ENCODE measurements at places on chromosomes 4 and X.

DNA sequence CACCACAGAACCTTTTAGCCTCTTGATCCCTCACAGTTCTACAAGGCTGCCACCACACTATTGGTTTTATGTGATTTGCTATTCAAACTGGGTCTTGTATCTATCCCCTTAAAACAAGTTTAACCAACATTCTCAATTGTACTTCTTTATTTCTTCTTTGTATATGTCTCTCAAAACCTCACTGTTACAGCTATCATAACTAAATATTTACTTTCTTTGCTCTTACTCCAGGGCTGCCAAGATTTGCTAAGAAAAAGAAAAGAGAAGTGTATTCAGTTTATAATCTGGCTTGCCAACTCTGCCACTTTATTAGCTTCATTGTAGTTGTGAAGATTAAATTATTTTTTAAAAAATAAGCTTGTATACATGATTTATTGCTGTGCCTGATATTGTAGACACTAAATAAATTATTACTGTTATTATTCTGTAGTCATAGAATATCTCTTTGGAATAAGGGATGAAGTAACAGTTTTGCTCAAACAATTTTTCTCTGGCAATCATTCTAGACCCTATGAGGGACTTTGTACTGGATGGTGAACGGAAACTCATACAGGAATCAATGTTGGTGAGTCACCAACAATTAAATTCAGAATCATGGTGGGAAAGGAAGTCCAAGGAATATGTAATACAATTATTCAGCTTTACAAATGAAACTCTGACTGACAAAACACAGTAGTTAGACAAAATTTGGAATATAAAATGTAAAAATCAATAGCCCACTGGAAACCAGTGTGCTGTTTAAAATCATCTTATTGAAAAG, 127.1 kb upstream of the DCAF8L1 start:
- no peak for DNase-seq

DNA sequence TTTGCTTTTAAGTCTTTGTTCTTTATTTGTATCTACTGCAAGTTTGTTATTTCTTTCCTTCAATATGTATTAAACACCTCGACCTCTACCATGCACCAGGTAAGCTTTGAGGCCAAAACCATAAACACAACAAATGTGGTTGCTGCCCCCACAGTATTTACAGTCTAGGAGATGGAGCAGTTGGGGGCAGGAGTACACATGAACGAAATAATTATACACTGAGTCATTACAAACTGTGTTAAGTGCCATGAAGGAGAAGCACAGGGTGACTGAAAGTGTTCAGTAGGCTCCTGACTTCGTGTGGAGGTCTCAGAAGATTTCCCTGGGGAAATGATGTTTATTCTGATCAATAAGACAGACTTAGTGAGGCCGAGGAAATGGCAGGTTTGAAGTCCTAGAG, 30.3 kb downstream of the SLC25A43 start:
- DNase-seq: no peak

DNA sequence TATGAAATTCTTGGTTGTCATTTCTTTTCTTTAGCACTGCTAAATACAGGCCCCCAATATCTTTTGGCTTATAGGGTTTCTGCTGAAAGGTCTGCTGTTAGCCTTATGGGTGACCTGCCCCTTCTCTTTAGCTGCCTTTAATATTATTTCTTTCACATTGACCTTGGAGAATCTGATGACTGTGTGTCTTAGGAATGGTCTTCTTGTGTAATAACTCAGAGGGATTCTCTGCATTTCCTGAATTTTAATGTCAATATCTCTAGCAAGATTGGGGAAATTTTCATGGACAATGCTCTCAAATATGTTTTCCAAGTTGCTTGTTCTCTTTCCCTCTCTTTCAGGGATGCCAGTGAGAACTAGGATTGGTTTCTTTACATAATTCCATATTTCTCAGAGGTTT, 292.4 kb downstream of the SLC7A11 start:
- no peak for DNase-seq

- no peak for DNase-seq
These were observed 13.3 kb upstream of the ARHGEF6 start for GRCh38 chrX:136794080-136794479.

DNA sequence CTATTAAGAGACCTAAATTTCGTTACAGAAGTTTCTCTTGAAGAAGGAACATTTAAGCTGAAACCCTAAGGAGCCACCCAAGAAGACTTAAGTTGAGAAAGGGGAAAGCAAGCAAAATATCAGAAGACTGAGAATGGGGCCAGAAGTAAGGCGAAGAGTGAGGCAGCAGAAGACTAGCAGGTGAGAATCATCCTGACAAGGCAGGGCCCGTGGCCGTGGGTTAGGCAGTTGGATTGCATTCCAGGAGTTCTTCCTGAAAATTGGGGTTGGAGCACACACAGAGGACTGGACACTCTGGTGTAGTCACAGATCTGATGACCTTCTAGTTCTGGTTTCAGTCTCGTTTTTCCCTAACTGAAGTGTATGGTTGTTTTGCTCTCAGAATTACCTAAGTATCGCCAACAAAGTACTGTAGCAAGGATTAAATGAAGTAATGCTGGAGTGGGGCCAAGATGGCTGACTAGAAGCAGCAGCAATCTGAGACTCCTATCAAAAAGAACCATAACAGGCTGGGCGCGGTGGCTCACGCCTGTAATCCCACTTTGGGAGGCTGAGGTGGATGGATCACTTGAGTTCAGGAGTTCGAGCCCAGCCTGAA, 94.4 kb upstream of the GUCY1A1 start:
- DNase-seq: no peak

- no peak for DNase-seq
These were observed 39.2 kb downstream of the POLA1 start for GRCh38 chrX:24732766-24733500.

GRCh38 chrX:112424166-112424565, 255.6 kb downstream of the LHFPL1 start:
- DNase-seq: no peak

DNA sequence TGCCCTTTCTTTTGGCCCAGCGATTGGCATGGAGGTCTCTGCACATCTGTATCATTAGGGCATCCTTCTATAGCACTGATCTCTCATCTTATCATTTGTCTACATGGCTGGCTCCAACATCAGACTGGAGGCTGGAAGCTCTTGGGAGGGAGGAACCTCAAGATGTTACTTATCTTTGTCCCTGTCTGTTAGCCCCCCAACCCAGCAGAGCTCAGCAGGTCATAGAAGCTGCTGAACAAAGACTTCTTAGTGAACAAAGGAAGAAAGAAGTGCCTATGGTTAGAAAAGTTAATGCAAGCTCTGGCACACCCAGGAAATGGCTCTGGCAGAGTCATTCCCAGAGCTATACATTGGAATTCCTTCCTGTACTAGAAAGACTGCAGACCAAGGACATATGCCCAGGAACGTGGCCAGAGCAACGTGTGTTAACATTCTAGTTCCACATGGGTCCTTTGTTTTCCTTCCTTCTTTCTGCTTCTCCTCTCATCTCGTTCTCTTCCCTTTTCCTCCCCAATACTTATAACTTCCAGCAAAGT, 74.0 kb downstream of the SEL1L3 start:
- no peak for DNase-seq

DNA sequence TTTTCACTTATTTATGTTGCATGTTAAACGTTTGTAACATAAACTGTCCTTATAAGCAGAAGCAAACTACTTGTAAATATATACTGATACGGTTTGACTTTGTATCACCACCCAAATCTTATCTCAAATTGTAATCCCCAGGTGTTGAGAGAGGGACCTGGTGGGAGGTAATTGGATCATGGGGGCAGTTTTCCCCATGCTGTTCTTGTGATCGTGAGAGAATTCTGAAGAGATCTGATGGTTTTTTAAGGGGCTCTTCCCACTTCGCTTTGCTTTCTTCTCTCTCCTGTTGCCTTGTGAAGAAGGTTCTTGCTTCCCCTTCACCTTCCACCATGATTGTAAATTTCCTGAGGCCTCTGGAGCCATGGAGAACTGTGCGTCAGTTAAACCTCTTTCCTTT, 87.1 kb upstream of the MAPK10 start:
- no peak for DNase-seq

- no peak for DNase-seq
These were observed 40.1 kb downstream of the ARHGEF9 start for GRCh38 chrX:63744850-63745394.

- DNase-seq: no peak
These were observed 249.8 kb upstream of the CPEB2 start for GRCh38 chr4:14752341-14753046.

GRCh38 chr4:1873291-1873690, 2.1 kb downstream of the NSD2 start:
- no peak for DNase-seq

- no peak for DNase-seq
These were observed 64.0 kb upstream of the PGM2 start for GRCh38 chr4:37762294-37762990.

DNA sequence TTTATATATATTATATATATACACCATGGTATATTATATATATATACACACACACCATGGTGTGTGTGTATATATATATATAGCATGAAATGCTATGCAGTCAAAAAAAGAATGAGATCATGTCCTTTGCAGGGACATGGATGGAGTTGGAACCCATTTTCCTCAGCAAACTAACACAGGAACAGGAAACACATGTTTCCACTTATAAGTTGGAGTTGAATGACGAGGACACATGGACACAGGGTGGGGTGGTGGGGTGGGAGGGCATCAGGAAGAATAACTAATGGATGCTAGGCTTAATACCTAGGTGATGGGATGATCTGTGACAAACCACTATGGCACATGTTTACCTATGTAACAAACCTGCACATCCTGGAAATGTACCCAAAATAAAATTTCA, 293.6 kb upstream of the NDST3 start:
- DNase-seq: no peak

DNA sequence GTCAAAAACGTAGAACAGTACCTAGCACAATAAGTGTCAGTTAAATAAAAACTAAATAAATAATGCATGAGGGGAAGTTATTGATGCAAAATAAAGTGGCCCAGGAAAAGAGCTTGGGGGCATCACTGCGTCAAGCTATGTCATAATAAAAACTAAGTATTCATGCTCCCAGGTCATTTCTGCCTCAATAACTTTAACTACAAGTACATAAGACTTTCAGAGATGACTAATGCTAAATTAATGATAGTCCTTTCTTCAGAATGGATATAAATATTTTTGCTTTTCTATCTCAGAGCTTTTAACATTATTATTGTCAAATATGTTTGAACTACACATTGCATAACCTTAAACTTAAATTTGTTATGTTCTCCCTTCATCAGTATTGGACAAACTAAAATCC, 92.2 kb upstream of the MAGEB10 start:
- no peak for DNase-seq

DNA sequence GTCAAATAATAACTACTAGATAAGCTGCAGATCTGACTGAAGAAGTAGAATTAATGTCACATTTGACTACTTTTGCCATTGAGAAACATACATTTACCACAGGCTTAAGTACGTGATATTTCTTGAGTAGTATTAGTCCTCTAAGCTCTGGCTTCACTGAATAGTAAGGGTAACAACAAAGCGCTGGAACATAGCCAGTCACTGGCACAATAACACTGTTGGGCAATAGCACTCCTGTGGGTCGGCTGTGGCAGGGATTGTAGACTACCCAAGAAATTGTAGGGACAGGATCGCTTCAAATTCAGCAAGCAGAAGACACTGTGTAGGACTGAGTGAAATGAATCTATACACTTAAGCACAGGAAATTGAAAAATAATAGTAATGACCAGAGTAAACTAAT, 27.1 kb upstream of the IL15 start:
- DNase-seq: peak; percentile 7

DNA sequence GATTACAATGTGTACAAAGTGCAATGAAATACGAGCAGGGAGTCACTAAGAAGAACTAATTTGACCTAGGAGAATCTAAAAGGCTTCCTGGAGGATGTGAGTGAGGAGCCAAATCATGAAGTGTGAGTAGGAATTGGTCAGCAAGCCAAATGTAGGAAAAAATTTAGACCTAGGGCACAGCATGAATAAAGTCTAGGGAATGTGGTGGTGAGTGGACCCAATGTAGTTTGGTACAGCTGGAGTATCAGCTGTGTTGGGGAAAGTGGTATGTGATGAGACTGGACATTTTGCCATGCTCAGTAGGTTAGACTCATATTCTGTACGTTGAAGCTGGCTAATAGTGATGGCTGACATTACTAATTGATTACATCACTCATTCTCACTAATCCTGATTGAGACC, 191.0 kb downstream of the AFF2 start:
- DNase-seq: no peak

- DNase-seq: no peak
These were observed 223.3 kb upstream of the MAGEB2 start for GRCh38 chrX:29992083-29992482.

- DNase-seq: peak; percentile 10
These were observed 2594.8 kb downstream of the ARAP2 start for GRCh38 chr4:33649471-33649870.

GRCh38 chr4:103721251-103721650, 1.5 kb upstream of the TACR3 start:
- no peak for DNase-seq

DNA sequence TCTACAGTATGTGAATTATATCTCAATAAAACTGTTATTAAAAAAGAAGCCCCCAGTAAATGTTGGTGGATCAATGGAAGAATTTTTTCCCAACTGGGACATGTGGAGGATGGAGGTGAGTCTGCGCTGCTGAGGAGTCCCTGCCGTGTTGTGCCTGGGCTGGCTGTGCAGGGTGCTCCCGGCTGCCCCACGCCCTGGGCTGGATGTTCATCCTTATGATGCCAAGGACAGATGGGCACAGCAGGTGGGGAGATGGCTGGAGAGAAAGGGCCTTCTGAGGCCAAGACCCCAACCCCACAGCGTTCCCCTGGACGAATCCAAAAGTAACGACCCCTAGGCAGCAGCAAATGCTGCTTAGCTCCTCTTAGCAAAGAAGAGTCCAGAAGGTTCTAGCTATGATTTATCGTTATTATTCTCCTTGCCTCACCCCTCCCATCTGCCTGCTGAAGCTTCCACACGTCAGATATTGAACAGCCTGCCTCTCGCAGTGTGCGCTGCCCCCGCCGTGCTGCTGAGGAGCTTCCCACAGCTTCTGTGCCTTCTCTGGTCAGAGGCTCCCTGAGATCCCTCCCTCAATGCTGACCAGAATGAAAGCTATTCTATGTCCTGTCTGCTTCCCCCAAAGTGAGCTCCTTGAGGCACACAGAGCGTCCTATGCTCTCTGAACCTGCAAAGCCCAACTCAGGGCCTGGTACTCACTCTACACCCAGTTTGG, 26.5 kb downstream of the HMX1 start:
- no peak for DNase-seq

DNA sequence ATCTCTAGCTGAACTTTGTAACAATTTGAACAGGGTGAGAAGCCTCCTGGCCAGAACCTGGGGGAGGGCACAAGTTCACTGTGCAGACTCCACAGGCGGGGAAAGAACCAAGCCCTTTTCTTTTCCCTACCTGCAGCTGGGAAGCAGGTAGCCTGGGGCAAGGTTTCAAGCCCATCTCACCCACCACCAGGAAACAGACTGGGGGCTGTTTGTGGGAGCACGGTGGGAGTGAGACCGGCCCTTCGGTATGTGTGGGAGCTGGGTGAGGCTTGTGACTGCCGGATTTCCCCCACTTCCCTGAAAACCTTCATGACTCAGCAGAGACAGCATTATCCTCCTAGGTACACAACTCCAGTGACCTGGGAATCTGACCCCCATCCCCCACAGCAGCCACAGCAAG, 211.7 kb downstream of the ZNF674 start:
- no peak for DNase-seq
